ENCODE measurements at places on chromosomes 7 and 10.
A peak's percentile ranks its signal among the peaks of the same experiment; 100 is the strongest.

GRCh38 chr7:134414109-134414508 is 44.8 kb downstream of the AKR1B1 start:
- DNase-seq = no peak

GRCh38 chr10:84938117-84938905 is 609.9 kb downstream of the CCSER2 start:
- peak; percentile 10 for DNase-seq

- DNase-seq = peak; percentile 68
Measured at GRCh38 chr10:71597821-71598498, 121.6 kb downstream of the C10orf105 start.

GRCh38 chr10:132420981-132421846 is 24.2 kb downstream of the PWWP2B start:
- DNase-seq = peak; percentile 95

DNA sequence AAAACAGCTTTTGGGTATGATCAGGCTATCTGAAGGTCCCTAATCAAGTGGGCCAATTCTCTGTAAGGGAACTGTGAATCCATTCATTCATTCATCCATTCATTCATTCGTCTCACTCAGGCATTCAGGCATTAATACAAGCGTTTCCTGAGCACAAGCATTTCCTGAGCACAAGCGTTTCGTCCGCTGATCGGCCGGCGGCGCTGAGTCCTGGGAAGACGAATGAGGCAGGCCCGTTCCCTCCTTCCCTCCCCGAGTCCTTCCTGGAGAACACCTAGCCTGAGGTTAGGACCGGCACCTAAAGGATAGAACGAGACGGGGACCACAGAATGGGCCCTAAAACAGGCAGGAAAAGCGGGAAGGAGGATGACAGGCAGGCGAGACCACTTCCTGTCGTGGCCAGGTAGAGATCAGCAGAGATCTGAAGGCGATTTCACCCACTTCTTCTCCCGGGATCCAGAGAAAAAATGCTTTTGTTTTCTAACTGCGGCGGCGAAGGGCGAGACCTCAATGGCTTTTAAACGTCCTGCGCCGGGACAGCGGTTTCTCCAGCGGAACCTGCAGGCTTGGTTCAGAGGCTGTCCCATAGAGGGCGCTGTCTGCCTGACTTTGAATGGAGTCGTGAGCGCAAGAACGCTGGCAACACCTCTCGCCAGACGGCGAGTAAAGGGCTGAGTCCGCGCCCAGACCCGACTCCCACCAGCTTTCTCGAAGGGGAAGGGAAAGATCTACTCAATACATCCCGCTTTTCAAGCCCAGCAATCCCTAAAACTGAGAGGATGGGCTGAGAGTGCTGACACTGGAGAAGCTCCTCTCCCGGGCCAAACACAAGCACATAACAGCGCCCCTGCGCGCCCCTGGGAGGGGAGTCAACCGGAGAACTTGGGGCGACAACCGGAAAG is 2.9 kb upstream of the HMX3 start:
- peak; percentile 96 for DNase-seq

DNA sequence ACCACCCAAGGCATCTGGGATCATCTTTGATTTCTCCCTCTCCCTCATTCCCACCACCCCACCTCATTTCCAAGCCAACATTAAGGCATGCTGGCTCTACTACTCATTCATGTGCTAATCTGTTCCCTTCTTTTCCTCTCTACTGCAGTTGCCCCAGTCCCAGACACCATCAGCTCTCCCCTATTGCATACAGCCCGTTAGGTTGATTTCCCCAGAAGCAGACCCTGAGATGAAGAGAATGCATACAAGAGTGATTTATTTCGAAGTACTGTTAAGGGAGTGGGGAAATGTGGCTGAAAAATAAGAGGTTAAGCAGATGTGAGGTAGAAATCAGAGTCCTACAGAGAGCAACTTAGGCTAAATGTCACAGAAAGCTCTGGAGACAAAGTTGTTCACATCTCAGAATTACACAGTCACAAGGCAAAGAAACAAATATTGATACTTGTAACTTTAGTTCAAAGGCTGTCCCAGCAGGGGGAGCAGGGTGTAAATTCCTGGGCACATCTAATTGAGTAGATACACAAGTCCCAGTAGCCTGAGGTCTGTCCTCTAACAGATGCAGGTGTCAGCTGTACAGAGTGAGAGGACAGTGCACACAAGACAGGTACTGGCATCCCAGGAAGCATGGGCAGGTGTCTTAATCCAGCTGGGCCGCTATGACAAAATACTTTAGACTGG is 20.9 kb downstream of the AKR1D1 start:
- peak; percentile 47 for DNase-seq

DNA sequence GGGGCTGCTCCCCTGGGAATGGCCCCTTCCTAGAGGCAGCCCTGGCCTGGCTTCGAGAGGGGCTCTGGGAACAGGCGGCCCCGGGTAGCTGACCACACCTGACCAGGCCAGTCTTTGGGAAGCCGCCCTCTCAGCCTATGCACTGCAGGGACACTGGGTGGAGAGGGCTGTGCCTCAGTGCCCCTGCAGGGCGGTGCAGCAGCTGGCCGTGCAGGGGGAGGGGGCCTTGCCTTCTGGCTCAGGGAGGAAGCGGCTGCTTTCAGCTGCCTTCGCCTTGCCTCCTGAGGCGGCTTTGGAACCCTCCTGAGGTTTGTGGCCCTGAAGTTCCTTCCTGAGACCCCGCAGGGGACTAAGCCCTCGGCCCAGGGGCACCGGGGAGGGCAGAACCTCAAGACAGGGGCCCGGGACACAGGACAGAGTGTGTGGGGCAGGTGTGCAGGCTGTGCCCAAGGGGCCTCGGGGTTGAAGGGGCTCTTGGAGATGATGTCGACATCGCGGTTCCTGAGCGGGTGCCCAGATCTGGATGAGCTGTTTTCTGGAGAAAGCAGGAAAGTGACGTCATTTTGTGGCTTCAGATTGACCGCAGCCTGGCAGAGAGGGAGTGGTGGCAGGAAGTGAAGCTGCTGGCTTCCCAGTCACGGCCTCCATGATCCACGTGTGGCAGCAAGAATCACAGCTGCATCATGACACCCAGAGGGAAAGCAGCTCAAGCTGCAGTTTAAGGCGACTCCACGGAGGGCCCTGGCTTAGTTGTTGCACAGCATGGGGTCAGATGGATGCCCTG is 17.7 kb downstream of the ADAM8 start:
- DNase-seq = peak; percentile 88

DNA sequence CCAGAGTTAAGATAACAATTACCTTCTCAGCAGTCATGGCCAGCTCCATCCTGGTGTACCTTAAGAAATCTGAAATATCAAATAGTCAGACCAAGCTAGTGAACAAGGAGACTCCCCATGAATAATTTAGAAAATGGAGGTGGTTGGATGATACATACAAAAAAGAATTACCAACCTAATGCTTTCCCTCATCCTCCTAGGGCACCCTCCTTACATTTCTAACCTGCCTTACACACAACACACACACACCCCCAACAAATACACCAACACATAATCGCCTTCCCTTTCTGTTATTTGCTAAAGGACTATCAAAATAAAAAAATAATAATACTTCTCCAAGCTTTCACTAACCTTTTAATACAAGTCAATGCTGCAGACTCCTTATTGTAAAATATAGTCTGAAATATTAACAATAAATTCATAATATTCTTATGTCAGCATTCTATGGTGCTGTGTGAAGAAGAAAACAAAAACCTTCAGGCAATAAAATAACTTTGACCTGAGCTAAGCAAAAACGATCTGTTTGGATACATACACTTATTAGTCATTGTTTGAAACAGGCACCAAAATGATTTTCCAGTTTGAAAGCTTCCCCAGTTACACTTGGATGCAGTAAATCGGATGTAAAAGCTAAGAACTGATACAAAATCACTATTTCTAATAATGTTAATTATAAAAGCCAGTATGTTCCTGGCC is 3.4 kb downstream of the TWIST1 start:
- DNase-seq = no peak

GRCh38 chr7:72444026-72444776 is 32.1 kb upstream of the CALN1 start:
- DNase-seq = peak; percentile 73
